CD4-positive, alpha-beta T cell treated with Interferon alpha-2 for 1 hour (primary cell): ENCODE measurements at places on chromosomes 5 and 9.

- no peak for DNase-seq
These were observed 743.8 kb downstream of the TAF11L14 start for GRCh38 chr5:18378066-18378465.

DNA sequence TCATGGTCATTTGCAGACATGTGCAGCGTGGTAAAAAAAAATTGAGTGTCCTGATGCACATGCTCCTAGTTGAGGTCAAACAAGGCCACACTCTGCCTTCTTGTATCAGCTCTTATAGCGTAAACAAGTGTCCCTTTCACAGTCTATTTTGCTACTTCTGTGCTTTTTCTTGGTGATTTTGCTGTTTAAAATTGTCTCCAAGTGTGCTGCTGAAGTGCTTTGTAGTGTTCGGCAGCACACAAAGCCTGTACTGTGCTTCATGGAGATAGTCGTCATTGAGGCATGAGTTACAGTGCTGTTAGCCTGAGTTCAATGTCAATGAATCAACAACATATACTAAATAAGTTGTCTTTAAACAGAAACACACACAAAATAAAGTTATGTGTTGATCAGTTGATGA lies 690.4 kb upstream of the MEF2C start:
- no peak for DNase-seq

DNA sequence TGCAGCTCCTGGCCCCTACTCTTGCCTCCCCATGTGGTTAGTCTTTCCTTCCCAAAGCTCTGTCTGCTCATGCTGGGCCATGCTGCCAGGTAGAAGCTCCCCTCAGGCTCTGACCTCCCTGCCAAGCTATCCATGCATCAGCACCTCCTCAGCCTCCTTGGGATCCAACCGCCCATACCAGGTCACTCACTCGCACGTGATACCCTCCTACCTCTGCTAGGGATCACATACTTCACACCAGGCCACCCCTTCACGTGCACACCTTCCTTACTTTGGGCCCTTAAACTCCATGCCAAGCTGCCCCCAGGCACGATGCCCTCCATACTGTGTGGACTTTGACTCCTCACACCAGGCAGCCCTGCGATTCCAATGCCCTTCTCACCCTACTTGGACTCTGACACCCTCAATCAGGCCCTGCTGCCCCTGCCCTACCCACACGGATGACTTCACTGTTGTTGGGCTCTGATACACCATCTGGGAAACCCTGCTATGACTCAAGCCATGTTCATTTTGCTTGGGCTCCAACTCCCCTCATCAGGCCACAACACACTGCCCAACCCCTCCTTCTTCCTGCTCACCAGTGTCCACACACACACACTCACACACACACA lies 34.1 kb downstream of the ZNF483 start:
- DNase-seq: no peak

DNA sequence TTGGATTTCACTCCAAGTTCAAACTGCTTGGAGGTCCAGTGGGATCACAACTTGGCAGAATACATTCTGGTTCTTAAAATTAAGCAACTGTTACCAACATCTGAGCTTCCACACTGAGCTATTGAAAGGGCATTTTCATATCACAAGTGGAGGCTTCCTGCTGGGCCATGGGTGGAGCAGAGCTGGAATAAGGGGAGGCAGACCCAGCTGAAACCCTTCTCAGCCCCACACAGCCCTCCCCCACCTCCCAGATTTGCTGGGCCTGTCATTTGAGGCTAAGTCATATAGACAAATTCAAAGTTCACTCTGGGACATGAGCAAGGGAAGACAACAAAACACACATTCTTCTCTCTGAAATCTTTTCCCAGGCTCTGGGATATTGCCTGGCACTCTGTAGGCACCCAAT lies 79.9 kb downstream of the ACTL7B start:
- no peak for DNase-seq
